ENCODE measurements at places on chromosomes 5 and 9.

DNA sequence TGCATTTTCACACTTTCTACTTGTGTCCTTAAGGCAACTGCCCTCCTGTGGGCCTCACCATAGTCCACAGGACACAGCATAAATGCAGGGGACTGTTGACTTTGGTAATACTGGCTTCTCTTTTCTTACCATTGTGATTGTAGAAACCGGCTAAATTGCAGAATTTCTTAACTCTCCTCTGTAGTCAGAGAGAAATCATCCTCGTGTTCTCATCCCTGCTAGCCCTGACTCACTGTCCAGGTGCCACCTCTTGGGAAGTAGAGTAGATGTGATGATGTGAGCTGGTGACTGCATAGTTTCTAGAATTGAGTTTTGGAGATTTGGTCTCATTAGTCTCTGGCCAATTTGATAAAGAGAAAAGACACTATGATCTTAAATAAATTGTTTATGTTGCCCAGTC, 5.5 kb downstream of the PHF24 start:
- no peak for DNase-seq

- no peak for DNase-seq
These were observed 103.0 kb downstream of the SPATA31D1 start for GRCh38 chr9:82091610-82092009.

DNA sequence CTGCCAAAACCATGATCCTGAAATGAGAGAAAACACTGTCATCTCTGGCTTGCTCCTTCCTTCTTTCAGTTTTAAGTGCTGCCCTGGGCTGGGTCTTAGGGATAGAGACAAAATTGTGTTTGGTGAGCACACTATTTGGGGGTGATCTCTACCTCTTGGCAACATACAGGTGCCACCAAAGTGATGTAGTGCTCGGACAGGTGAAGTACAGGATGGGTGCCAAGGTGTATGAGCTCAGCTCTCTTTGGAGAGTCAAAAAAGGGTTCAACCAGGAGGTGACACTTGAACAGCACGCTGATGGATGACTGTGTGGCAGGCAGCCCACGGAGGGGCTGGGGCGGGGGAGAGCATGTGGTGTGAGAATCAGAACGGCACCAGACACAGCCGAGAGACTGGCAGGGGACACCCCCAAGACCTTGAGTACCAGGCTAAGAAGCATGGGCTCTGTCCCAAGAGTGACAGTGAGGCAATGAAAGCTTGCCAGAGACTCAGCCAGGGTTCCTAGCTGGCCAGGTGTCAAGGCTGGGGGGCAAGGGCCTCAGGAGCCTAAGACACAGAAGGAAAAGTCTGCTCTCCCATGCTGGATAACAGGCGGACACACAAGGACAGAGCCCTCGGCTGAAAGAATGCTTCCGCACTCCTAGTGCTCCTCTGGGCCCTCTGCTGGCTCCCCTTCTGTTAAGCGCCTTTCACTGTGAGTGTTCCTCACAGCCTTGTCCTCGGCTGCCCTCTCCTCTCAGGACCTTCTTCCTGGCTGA, 2.5 kb downstream of the NHP2 start:
- DNase-seq: no peak

- DNase-seq: no peak
These were observed 145.9 kb downstream of the PRELID2 start for GRCh38 chr5:145689235-145689634.

GRCh38 chr9:74742792-74743730, 144.7 kb downstream of the TRPM6 start:
- DNase-seq: no peak

DNA sequence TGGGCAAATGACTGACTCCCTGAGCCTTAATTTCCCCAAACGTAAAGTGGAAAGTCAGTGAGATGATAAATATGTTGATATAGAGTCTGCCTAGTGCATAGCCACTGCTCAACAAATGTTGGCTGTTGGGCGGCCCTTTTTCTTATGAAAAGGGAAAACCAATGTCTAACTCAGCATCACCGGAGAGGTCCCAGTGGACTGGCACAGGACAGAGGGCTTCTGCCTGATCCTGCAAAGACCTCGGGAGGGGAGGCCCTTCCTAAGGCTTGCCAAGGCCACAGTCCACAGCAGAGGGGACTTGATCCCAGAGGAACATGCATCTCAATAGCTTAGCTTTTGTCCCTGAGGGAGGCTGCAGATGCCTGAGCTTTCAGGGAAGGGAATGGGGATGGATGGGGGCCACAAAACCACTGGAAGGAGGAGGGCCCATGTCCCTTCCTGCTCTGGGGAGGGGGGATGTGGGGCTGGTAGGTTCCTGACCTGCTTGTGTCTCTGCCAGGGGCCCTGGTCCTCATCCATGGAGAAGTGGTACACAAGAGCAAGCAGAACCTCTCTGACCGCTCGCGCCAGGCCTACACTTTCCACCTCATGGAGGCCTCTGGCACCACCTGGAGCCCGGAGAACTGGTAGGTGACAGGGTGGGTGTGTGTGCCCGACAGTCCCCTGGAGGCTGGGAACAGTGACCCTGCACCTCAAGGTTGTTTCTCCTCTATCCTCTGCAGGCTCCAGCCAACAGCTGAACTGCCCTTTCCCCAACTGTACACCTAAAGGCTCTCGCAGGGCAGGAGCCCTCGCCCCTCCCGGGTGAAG, 6.3 kb downstream of the DOLK start:
- DNase-seq: no peak

GRCh38 chr5:168578538-168579487, at the start of gene PANK3:
Gene PANK3, minus strand, starts transcription at chr5:168579368. Its CDS starts 85 bp downstream, at chr5:168579283.
- DNase-seq: no peak

DNA sequence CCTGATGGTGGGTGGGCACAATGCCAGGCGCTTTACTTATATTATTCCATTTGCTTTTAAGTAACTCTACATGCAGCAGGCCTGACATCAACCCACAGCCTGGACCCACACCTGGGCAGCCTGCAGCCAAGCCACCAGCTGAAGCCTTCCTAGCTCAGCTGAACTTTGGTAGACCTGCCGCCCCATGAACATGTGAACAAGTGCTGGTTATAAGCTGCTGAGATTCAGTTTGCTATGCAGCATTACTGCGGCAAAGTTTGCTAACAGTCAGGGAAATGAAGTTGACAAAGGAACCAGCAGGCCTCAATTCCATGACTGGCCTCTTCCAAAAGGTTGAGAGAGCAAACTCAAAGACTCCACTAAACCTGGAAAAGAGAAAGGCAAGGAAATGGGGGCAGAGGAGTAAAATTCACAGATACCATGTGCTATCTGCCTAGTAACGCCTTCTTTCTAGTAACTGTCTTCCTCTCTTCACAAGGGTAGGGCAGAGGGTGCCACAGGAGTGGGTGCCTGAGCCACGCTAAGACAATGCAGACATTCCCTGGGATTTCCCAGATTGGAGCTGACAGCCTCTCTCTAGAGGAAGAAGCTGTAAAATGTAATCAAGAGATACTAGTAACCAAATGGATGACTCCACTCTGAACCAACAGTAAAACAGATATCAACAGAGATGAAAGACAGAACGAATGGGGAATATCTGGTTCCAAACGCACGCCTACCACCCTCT, 2.9 kb downstream of the BOD1 start:
- DNase-seq: no peak

- no peak for DNase-seq
These were observed 753 bp upstream of the NR5A1 start for GRCh38 chr9:124507880-124508423.

DNA sequence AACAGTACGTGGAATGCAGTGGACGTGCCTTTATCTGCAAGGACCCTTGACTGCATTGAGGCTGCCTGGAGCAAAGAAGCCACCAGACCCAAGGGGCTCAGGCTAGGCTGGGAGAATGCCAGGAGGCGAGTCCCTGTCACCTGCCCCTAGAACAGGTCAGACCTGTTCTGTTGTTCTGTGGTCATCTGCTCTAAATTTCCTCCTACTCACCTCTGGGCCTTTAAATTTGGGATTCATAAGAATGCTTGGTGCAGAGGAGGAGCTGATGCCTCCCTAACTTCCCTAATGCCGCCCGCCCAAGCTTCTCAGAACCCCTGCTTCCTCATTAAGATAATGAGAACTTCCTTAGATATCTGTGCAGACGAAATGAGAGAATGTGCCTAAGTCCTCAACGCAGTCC, 32.0 kb downstream of the DAPK1 start:
- no peak for DNase-seq

DNA sequence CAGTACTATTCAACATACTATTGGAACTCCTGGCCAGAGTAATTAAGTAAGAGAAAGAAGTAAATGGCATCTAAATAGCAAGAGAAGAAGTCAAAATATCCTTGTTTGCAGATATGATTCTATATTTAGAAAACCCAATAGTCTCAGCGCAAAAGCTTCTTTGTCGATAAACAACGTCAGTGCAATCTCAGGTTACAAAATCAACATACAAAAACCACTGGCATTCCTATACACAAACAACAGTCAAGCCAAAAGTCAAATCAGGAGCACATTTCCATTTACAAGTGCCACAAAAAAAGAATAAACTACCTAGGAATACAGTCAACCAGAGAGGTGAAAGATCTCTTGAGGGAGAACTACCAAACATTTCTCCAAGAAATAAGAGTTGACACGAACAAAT, 1901.9 kb upstream of the ACO1 start:
- no peak for DNase-seq

- no peak for DNase-seq
These were observed 13.2 kb downstream of the ANGPTL2 start for GRCh38 chr9:127109212-127109711.

DNA sequence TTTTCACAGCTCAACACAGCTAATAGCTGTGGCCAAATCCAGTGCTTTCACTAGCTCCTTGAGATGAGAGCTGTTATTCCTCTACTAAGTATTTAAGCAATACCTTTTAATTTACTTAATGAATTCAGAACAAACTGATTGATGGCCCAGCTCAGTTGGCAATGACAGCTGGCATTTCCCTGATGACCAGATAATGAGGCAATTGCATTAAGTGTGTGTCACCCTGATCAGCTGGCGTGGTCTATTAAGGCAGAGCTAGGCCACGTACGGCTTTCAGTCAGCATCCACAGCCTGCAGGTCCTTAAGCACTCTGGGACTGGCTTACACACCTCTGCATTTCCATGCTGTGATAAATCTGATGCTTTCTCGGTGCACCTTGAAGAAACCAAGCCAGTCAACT, 34.4 kb downstream of the TTLL11 start:
- no peak for DNase-seq

- DNase-seq: no peak
These were observed 790 bp downstream of the PHF19 start for GRCh38 chr9:120875954-120876841.

DNA sequence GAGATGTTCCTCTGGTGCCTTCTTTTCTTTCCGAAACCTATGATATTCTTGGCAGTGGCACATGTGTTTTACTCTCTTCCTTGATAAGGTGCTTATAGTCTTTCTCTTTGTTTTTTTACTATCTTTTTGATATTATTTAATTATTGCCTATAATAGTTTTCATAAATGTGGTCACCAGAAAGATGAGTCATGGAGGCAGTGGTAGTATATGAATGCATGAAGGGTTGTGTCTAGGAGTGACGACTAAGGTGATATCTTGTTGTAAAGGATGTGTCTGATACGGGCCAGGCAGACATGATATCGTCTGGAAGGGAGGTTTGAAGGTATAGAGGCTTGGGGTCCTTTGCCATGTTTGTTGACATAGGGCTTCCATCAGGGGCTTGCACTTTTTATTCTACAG, 36.8 kb downstream of the SLC44A1 start:
- no peak for DNase-seq

GRCh38 chr9:94665613-94666012, 26.3 kb upstream of the FBP1 start:
- DNase-seq: no peak

- DNase-seq: no peak
These were observed 101.6 kb upstream of the CTSV start for GRCh38 chr9:97140566-97140965.

- DNase-seq: no peak
These were observed 382.1 kb downstream of the KDM4C start for GRCh38 chr9:7139886-7140285.

- no peak for DNase-seq
These were observed 483.7 kb downstream of the ELAVL2 start for GRCh38 chr9:23342291-23342690.

- no peak for DNase-seq
These were observed 12.0 kb downstream of the ENHO start for GRCh38 chr9:34510497-34511468.
